ENCODE measurements at places on chromosomes 12 and 14.
A peak's percentile ranks its signal among the peaks of the same experiment; 100 is the strongest.

- DNase-seq = no peak
Measured at GRCh38 chr14:64075613-64076005, 218.6 kb downstream of the ESR2 start.

- peak; percentile 42 for DNase-seq
Measured at GRCh38 chr12:110141389-110141788, 17.2 kb downstream of the IFT81 start.

DNA sequence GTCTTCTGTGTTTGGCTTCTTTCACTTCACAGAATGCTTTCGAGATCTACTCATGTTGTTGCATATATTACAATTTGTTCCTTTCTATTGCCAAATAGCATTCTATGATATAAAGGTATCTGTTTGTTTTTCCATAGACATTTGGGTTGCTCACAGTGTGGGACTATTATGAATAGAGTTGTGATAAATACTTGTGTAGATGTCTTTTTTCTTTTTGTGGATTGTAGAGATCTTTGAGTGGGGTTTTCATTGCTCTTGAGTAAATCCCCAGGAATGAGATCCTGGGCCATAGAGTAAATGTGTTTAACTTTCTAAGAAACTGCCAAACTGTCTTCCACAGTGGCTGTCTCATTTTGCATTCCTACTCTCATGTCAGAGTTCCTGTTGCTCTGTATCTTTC is 24.9 kb upstream of the CEBPE start:
- no peak for DNase-seq

DNA sequence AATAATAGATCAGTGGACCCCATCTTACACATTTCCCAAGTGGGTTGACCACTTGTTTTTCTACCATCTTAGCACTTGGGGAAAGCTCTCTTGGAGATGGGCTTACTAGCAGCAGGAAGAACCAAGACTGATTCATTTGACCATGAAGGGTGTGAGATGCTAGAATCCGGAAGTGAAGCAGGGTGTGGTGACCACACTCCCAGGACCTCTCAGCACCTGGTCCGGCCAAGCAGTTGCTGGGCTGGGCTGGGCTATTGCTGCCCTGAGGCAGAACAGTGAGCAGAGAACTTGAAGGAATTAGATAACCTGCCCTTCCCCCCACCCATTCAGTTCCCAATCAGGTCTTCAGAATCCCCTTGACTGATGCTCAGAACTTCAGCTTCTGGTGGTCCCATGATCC is 24.4 kb downstream of the ADCY6 start:
- no peak for DNase-seq
